ENCODE measurements at places on chromosomes 11 and 22.

DNA sequence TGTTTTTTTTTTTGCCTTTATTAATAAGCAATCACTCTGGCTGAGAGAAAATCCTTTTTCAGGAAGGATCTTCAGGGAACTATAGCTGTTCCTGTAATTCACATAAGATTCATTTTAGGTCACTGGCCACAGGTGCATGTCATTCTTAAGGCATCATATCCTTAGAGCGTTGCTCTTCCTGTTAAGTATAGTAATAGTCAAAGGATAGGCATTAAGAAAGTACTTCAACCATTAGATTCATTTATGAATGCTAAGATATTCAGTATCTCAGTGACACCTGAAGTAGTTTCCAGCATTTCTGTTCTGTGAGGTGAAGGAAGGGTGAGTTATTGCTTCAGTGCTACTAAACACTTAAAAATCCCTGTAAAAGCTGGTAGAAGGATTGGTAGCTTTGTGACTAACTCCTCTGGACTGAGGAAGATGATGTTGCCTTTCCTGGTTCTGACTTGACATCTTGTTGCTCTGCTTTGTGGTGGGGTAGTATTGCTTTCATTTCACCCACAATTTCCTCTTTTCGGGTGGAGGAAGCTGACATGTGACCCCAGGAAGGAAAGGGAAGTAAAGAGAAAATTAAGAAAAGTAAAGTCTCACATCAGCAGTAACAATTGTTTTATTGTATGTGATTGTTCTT, 34.7 kb downstream of the RNF169 start:
- ATAC-seq = peak; percentile 67

DNA sequence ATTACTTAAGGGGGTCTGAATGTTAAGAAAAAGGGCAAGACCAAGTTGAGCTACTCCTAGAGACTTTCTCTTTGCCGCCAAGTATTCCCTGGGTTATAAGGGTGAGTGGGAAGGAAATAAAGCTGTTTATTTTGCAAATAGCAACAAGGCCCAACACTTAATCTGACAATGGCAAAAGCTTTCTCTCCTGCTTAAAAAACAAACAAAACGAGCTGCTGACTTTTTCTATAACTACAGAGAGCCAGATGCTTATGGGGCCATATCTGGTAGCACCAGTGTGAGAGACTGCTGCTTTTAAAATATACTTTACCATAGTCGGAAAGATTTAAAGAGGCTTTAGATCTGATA, 2.3 kb upstream of the KDM2A start:
- no peak for ATAC-seq

DNA sequence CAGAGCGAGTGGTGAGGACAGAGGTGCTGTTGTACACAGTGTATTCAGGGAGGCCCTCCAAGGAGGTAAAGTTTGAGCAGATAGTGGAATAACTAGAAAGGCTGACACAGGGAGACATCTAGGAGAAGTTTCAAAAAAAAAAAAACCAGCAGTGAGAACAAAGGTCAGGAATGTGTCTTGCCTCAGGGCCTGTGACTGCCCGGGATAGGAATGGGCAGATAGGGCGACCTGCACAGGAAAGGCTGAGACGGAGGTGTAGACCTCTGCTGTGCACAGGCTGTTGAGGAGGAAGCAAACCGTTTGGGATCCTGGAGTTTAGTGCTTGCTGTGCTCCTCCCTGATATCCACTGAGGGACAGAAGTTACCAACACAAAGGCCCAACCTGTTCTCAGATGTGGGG, 406.5 kb upstream of the B3GAT1 start:
- no peak for ATAC-seq

DNA sequence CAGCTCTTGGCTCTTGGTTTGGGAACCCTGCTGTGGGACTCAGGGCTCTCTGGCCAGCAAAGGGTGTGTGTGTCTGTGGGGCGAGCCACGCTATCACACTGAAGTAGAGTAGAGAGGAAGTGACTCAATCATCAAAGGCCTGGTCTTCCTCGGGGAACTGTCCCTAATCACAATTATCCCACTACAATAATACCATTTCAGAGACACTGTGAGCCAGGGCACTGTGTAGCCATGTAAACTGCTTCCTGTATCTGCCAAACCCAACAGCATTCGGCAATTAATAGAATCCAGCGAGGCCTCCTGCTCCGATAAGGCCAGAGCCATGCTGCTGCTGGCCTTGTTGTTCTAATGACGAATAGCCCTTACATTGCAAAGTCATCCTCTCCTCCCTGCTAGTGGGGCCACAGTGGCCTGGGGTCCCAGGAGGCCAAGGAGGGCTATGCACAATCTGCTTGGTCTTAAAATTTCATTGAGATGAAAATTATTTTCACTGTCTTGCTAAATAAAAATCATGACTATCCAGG, 49.8 kb upstream of the LMO2 start:
- ATAC-seq = peak; percentile 54

GRCh38 chr11:73317373-73317772, 9.3 kb downstream of the ARHGEF17 start:
- ATAC-seq = no peak

GRCh38 chr22:25027959-25028840, 75.7 kb downstream of the KIAA1671 start:
- peak; percentile 69 for ATAC-seq

DNA sequence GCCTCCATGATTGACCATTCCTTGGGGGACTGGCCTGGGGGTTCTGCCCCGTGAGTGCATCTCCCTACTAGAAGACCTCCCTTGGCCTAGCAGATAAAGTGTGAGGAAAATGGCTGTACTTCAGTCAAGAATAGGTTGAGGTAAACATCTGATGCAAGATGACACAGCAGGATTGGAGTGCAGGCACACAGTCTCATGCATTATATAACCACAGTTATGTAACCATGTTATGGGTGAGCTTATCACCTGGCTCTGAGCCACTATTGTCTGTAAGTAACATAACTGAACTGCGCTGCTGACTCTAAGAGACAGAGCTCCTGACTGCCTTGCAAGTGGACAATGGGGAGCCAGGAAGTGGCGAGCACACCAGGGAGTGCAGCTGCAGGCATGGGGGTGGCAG, 378.7 kb upstream of the ANO5 start:
- no peak for ATAC-seq

GRCh38 chr11:63371396-63371795, 1.8 kb downstream of the SLC22A9 start:
- ATAC-seq = no peak

DNA sequence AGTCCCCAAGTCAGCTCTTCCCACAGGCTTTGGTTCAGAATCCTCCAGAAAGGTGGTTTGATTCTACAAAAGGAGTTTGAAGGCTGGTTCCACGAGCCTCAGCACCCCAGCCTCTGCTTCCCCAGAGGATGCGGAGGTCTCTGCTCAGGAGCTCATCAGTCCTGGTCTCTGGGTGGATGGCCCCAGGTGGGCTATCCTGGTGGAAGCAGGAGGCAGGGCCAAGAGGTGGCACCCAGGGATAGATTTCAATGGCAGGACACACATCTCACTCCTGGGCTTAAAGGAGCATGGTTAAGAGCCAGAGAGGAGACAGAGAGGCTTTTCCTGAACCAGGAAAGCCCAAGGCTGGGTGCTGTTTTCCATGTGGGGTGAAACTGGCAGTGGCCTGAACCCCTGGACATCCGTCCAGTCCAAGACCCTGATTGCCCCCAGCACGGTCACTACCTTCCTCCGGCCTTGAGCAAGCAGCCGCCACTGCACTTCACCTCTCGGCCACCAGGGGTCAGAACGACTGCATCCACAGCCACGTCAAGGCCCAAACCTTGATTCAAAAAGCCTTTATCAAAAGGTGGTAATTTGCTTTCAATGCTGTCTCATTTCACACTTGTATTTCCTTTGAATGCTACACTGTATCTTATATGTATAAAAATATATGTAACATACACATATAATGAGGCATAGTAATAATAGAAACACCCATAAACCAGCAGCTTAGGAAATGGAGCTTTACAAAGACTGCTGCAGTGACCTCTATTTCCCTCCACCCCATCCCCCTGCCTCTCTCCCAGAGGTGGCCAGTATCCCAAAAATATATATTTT, 19.3 kb upstream of the FXYD2 start:
- peak; percentile 94 for ATAC-seq

- ATAC-seq = no peak
Observed at GRCh38 chr11:6547177-6547576, 50.1 kb downstream of the DNHD1 start.

DNA sequence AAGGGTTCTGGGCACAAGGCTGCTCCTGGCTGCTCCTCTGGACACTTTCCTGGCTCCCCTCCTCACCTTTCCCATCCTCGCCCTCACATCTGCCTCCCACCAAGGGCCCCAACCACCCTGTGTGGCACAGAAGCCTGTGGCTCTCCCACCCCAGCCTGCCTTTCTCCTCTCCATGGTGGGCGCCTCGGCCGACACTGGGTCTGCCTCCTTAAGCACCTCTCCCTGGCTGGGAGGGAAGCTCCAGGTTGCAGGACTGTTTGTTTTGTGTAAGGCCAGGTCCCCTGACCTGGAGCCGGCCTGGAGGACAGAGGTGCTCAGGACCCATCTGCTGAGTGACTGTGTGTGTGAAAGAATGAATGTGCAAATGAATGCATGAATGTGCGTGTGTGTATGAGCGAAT, 14.1 kb downstream of the MUC6 start:
- no peak for ATAC-seq

DNA sequence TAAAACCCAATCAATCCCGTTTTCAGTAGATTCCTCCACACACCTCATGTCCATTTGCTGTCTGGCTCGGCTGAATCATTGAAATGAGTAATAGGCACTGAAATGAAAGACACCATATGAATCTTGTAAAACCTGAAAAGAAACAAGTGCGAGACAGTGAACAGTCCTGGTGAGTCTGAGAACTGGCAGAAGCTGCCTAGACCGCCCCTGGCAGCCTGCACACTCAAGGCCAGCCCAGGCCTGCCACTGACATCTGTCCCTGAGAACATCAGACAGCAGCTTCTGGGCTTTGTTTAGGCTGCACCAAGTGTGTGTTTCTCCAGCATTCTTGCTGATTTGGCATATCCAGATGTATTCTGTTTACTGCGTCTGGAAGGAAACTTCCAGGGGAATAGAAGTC, 44.8 kb downstream of the ENDOD1 start:
- ATAC-seq = peak; percentile 97

DNA sequence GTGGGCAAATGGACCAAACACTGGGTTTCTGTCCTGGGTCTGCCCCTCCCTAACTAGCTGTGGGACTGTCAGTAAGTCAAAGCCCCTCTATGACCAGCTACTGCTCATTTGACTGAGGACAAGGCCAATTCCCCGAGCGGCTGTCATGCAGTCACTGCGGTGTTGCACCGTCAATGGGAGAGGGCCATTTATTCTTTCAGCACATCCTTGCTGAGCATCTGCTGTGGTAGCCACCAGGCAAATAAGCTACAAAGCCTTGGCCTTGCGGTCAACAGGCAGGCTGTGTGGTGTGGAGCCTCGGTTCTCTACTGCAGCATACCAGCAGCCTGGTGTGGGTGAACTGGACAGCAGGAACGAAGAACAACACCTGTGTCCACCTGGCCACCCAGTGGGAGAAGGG, 25.8 kb upstream of the SERPIND1 start:
- ATAC-seq = no peak

DNA sequence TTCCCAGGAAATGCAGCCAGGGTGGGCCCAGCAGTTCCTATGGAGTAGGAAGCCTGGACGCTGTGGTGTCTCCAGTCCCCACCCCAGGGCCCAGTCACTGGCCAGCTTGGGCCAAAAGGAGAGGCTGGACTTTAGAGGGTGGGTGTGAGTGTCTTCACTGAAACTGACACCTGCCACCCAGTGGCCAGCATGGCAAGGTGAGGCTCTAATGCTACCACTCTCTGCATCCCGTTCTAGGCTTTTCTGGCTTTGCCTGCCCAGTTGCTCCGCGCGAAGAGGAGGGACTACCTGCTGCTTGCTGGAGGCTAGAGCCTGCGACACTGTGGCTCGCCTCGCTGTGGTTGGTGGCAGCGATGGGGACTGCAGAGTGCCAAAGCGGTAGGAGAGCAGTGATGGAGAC, 35.4 kb downstream of the C22orf42 start:
- 0 out of 3 replicates have a peak, but pooled peaks have one; percentile 27 for ATAC-seq

DNA sequence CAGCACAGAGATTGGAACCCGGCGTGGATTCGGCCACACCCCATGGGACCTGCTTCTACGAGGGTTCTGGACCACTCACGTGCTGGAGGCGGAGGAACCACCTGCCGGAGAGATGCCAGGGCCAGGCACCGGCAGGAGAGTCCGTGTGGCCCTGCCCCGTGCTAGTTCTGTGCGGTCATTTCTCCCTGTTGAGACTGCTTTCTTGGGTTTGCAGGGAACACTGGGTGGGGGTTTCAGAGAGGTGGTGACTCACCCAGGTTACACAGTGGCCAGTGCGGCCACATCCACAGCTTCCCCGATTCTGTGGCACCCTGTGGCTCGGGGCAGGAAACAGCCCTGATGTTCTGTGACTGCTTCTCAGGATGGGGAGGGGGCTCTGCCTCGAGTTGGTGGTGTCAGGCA, 3.6 kb upstream of the PHLDA2 start:
- ATAC-seq = no peak
